Fibroblast of upper back skin (primary cell): ENCODE measurements at places on chromosomes 7 and 10.

DNA sequence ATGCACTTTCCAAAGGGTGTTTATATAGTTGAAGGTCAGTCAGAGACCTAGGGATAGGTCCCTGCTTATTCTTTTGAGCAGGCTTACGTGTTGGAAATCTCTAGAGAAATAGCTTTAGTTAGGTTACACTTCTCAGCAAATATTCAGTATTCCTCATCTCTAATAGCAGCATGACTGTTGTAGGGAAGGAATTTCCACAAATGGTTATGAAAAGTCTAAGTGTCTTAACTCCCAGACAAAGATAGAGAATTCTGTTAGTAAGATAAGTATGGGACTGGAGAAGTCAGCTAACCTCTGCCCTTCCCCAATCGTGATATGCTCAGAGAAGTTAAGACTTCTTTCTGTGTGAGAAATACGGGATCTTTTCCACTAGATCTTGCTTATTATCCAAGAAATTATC is 16.5 kb downstream of the SGPL1 start:
- DNase-seq: no peak

GRCh38 chr7:38025815-38026214 is 105.4 kb downstream of the EPDR1 start:
- DNase-seq: no peak

DNA sequence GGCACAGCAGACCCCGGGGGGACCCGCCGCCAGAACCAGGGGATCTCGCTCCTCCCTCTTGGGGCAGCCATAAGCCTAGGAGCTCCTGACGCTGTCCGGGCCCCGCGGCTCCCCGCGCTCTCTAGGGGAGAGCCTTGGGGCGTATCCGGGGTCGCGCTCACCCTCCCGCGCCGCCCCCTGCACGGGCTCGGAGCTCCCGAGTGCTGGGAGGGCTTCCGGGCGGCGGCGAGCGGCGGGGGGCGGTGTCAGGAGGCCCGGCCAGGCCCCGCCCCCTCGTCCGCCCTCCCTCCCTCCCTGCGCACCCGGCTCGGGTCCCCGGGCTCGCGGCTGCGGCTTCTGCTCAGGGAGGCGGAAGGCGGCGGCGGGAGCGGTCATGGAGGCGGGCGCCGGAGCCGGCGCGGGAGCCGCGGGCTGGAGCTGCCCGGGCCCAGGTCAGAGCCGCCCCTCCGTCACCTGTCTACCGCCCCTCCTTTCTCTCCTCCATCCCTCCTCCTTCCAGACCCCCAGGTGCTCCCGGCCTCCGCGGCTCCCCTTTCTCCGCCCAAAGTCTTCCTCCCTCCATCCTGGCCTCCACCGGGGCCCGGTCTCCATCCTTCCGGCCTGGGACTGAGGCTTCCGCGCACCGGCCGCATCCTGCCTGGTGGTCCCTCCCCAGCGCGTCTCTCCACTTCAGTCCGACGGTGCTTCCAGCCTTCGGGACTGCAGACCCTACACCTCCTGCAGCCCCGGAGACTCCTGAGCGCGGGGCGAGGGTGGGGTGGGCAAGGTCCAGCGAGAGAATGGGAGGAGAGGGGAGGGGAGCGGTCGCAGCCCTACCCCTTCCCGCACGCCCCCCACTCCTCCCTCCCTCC is at the start of gene CCDC136:
TSS of gene CCDC136 (plus strand) at position 848 of the 851 bp plus-strand sequence. CDS start 444 bp downstream, outside the sequence.
- DNase-seq: peak; percentile 64

DNA sequence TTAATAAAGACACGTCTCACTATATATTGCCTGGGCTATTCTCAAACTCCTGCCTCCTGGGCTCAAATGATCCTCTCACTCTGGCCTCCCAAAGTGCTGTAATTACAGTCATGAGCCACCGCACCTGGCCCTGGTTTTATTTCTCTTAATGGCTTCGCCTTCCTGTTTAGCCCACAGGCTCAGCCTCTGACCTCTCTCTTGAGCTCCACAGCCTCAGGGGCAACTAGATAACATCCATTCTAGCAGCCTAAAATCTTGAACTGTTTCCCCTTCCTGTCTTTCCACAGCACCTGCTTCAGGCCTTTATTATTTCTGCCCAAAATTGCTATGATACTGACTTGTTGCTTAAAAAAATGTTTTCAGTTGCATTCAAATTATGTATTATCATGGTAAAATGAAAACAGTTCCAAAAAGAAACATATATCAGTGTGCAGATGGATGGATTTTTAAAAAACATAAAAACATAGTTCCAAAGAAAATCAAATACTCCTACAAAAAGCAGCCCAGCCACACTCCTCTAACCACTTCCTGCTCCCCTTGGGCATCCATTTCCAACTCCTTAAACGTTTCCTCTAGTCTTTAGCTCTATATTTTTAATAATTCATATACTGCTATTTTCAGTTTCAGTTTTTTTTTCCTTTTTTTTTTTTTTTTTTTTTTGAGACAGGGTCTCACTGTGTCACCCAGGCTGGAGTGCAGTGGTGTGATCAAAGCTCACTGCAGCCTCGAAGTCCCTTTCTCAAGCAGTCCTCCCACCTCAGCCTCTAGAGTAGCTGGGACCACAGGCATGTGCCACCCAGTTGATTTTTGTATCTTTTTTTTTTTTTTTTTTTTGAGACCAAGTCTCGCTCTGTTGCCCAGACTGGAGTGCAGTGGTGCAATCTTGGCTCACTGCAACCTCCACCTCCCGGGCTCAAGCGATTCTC is 5.1 kb upstream of the BAZ1B start:
- DNase-seq: no peak

GRCh38 chr7:22871661-22872060 is 49.0 kb upstream of the TOMM7 start:
- no peak for DNase-seq
